ENCODE measurements at places on chromosomes 7 and 10.

DNA sequence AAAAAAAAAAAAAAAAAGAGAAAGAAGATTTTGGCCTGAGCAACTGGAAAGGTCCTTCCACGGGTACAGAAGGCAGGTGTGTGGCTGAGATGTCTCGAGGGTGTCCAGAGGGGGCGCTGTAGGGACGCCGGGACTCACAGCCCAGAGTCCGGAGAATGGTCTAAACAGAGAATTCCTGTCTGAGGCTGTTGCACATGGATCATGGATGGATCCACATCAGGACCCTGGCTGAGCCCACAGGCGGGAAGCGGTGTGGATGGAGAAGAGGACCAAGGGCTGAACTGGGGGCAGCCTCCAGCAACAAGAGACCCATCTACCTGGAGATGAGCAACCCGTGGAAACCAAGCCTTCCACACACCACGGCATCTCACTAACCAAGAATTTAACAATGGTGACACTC, 55.0 kb downstream of the PKD1L1 start:
- DNase-seq: no peak

GRCh38 chr7:148670807-148671206, 27.9 kb upstream of the CUL1 start:
- no peak for DNase-seq

DNA sequence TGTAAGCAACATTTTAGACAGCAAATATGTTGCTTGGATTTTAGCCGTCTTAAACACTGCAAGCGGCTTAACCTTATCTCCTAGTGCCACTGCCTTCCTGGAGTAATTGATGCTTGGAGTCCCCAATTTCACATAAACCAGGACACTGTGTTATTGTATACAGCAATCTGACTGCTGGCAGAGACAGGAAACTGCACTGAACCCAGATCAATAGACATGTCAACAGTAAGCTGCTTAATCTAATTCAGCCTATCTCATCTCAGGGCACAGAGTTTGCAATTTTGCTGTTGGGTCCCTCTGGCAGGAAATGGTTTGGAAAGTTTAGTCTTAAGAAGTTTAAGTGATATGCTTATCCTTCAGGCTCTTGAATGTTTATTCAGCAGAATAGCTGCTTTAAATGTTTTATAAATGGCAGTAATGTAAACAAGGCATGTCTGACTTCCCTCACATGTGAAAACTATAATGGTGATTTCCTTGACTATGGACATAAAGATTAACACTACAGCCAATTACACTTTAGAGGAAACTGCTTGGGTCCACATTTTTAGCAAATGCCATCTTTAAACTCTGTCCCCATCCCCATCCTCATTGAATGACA, 598.6 kb downstream of the PARD3 start:
- no peak for DNase-seq

DNA sequence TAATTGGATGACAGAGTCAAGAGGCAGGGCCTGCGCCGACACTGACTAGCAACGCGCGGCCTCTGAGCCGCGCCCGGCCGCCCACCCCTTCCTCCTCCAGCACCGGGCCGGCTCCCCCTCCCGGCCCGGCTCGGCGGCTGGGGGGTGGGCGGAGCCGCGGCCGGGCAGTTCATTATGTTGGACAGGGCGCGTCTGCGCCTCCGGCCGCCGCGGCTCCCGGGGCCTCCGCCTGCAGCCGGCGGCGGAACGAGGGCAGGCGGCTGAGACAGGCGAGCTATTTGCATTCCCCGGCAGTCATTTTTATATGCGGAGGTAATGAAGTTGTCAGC, 106.7 kb downstream of the SNX10 start:
- peak; percentile 95 for DNase-seq

DNA sequence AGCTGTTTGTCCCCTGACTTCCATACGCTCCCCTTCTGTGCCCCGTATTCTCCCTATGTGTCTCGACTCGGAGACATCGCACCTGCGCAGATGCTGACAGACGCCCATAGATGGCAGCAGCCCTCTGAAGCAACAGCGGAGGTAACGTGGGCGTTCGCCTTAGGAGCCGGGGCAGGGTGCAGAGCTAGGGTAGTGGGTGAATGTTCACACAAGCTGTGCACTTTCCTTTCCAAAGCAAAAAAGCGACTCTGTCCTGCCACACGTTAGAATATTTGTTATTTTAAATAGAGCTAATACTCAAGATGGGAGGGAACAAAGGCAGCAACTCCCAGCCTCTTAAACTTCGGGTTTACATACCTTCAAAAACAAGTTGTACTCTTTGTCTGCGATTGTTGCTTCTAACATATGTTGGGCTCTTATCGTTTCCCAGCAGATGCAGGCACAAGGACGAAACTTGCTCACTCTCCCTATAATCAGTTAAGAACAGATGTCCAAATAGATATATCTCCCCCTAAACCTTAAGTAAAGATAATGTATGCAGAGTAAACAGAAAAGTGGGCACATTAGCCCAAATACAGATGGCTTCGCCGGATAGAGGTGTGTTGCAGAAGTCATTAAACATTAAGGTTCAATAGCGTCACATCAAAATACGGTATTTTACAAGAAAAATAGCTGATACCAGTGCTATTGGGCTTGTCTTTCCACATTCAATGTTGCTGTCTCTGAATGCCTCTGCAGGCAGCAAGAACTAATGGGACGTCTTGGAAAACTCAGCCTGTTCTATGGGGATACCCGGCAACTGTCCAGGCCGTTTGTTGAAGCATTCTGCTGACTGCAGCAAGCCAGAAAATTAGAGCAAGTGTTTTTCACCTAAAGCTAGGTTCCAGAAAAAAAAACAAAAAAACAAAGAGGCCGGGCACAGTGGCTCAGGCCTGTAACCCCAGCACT, 340.3 kb upstream of the PRKCQ start:
- peak; percentile 92 for DNase-seq

DNA sequence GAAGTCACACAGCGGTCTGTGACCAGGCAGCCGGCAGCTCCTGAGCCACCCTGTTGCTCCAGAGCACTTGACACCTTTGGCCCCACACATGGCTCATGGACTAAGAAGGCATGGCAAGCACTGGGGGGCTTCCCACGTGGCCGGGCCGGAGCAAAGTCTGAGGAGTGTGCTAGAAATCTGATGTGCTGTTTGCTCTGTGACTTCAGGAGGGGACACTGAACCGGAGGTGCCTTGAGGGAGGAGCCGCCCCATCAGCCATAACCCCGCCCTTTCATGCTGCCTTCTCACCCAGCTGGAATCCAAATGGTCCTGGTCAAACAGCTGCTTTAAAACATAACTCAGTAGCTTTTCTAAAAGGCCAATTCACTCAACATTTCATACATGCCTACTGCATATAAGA, 33.5 kb downstream of the PROSER2 start:
- no peak for DNase-seq

- no peak for DNase-seq
These were observed 75.3 kb upstream of the IL6 start for GRCh38 chr7:22651534-22652243.

DNA sequence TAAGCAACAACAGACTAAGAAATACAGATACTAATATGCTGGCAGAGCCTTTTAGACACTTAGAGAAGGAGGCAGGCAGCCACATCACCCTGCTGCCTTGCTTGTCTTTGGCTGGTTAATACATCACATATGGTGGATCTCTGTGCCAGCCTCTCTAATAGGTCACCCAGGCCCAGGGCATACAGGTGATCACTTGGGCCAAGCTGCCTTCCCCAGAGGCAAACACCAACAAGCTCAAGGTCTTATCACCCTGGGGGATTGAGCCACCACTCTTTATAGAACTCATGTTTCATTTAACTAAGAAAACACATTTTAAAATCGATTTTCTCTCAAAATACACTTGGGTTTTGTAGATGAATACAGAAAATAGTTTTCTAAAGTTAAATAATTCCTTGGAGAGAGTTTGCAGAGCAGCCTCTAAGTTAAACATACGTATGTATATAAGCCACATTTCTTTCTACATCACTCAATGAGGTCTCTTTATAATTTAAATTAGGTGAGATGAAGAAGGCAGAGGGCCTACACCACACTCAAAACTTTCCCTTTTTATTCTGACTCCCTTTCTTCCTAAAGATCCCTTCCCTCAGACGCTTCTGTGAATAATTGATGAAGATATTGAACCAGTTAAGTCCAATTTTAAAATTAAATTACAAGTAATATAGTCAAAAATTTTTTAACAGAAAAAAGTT, 556.8 kb upstream of the GHITM start:
- DNase-seq: no peak

DNA sequence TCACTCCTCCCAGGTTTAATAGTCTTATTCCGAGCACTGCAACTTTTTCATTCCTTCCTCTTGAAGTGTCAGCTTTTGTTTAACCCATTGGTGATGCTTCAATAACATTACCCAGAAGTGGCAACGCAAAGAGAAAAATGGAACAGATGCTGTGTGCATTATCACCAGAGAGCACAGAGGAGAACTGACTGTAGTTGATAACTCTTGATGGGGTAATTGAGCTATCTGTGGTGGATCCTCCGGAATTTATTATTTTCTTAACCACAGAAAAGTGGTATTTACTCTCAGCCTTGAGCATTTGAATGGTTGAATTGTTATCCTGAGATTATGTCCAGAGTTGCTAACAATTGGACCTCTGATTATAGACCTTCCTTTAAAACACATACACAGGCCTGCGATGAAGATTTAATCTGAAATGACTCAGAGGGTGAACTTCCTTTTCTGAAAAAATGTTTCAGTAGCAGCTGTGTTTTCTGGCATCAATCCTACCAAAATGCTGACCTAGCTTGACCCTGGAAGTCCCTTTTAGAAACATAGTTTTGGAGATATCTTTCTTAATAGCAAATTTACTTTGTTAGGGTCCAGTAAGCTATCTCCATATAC, 1584.4 kb upstream of the LRRTM3 start:
- no peak for DNase-seq

GRCh38 chr10:114573330-114574045, 84.6 kb downstream of the ABLIM1 start:
- no peak for DNase-seq

DNA sequence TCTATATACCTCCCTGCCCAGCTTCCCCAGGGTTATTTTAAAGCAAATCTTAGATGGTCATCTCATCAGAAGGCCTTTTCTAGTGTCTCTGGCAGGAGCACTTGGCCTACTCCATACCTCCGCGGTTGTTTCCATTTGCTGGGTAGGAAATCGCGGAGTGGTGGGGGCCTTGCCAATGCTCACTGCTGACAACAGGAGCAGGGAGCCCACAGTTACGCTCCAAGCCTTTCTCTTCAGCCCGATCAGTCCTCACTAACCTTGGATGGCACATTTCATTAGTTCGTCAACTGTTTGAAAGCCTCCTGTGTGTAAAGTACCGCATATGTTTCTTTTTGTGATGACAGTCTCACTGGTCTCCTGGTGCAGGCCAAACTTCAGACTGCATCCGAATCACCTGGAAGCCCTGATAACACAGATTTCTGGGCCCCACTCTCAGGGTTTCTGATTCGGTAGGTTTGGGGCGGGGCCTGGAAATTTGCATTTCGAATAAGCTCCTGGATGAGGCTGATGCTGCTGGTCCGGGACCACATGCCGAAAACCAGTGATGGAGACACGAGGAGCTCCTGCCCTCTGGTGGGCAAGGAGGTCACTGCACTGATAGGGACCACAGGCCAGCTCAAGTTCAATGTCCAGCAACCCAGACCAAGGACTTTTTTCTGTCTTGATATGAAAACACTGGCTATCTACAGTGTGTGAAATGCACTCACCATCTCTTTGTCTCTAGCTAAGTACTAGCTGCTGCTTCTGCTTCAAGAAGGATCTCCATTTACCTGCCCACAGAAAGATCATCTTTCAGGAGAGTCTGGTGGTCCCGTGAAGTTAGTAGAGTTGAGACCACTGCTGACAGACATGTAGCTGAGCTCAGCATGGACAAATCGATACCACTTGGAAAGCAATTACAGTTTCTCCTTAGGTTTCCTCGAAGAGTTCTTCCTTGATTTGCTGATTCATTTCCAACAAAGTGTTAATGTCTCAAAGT, 14.0 kb downstream of the LRGUK start:
- peak; percentile 63 for DNase-seq

- no peak for DNase-seq
These were observed 29.4 kb upstream of the CACNA2D1 start for GRCh38 chr7:82472966-82473365.

DNA sequence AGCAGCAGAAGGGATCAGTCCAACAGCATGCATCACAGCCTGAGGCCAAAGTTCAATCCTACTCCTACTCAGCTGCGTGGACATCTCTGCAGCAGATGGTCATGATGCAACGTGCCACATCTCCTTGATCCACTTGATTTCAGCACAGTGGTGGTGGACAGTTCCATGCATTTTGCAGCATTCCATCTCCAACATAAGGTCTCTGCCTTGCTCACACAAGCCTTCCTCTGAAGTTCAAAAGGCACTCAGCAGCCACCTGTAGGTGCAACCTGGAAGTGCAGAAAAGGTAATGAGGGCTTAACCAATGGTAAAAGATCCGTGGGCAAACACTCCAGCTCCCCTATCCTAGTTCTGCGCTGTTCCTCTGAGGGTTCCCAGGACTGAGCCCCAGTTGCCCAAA, 57.5 kb upstream of the CHCHD3 start:
- DNase-seq: no peak

GRCh38 chr10:57952741-57953140, 315.0 kb downstream of the IPMK start:
- DNase-seq: no peak

DNA sequence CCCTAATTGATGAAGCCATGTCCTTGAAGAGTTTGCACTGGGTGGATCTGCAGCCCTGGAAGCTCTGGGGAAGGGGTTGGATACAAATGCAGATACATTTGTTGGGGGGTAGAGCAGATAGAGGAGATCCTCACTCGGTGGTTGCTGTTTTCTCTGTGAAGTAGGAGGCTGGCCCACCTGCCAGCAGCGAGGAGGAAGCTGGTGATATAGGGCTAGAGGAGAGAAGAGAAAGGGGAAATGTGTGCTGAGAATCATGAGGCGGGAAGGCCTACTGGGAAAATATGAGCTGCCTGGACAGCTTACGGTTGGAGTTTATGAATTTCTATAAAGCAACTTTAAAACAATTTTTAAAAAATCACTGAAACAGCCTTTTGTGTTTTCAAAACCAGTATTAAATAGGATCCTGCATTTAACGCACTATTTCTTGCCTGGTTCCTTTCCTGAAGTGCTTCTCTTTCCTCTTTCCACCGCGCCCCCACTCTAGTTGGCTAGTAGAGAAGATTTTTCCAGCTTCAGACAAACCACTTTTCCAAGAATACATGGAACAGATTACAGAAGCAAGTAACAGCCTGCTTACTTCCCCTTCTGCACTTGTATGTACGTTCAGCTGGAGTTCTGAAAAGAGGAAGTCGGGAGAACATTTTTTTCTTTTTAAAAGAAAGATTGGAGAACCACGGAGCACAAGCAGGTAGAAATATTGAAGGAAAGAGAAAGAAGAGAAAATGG, 100.6 kb upstream of the GLCCI1 start:
- DNase-seq: peak; percentile 73
